ENCODE measurements at places on chromosomes 7 and 10.

GRCh38 chr10:53754596-53755250, 982.1 kb upstream of the MBL2 start:
- DNase-seq = no peak

GRCh38 chr7:149869867-149870266, 3.9 kb upstream of the ATP6V0E2 start:
- no peak for DNase-seq

- peak; percentile 54 for DNase-seq
Measured at GRCh38 chr10:122279725-122280141, 8.6 kb downstream of the BTBD16 start.

- no peak for DNase-seq
Measured at GRCh38 chr7:16295558-16295957, 125.8 kb downstream of the CRPPA start.

- no peak for DNase-seq
Measured at GRCh38 chr10:98655492-98655891, 208.8 kb upstream of the HPS1 start.

DNA sequence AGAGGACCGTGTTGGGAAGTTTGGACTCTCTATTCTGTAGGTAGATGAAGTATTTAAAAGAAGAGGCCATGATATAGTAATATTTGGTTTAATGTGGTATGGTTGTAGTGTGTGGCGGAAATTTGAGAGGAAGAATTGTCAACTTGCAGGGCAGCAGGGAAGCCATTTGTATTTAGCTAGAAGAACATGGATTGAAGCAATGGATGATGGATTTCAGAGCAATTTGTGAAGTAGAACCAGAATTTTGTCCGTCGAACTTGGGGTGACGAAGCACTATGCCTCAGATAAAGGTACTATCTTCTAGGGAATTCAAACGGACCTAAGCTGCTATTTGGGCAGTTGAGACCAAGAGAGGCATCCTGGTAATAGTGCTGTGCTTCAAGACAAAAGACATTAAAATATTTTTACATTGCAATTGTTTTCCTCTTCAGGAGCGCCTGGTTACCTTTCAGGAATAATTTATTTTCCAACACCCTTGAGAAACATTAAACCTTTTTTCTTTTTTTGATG, 615 bp upstream of the WBP1L start:
- DNase-seq = no peak

DNA sequence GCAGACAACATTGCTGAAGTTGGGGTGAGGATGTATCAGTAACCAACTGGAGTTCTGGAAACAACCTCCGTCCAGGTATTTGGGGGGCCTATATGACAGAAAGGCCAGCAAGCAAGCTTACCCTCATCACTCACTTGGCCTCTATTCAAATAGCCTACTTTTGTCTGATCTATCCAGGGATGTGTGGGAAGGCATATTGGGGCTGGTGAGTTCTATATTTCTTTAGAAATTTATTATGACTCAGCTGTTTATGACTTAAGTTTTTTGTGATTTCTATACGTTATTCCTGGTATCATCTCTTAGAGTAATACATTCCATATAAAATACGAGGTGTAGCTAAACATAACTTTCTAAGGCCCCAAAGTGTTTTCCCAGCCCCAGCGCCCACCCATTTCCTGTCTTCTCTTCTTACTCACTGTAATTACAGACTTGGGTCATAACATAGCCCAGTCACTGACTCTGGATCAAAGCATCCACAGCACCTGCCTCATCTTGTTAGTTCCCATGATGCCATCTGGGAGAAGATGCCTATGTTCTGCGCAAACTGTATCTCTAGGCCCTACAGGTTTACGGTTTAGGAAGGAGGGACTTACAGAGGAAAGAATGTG, 18.1 kb downstream of the GARS1 start:
- DNase-seq = no peak

DNA sequence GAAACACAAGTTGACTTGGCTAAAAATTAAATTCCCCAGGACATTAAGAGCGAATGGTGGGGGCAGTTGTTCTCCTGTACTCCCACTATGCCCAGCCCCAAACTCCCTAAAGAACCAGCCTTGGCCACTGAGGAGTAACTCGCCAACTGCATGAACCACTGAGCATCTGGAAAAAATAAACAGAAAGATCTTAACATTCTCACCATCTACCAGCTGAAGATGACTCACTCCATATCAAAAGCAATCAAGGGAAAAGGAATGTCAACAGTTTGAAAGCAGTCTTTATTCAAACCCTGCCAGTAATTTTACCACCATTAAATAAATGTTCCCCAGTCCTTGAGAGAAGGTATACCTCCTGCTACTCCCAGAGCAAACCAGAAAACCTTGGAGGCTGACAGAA, 45.4 kb downstream of the CTTNBP2 start:
- DNase-seq = peak; percentile 61

- DNase-seq = no peak
Measured at GRCh38 chr10:121154310-121154709, 303.1 kb downstream of the WDR11 start.

GRCh38 chr10:7797582-7797981, 9.6 kb downstream of the ATP5F1C start:
- peak; percentile 90 for DNase-seq

DNA sequence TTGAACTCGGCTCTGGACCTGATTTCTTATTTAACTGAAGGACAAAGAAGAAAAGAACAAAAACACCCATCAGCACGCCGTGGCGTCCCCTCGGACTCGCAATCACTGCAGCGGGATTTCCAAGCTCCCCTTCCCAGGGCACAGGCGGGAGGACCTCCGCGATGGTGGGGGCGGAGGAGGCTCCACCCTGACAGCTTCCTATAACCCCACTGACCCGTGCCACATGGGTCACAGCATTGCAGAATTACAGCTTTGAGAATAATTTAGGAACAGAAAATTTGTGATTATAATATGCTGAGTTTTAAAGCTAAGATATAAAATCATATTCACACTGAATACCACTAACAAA, 129.7 kb upstream of the SEC61G start:
- DNase-seq = no peak

DNA sequence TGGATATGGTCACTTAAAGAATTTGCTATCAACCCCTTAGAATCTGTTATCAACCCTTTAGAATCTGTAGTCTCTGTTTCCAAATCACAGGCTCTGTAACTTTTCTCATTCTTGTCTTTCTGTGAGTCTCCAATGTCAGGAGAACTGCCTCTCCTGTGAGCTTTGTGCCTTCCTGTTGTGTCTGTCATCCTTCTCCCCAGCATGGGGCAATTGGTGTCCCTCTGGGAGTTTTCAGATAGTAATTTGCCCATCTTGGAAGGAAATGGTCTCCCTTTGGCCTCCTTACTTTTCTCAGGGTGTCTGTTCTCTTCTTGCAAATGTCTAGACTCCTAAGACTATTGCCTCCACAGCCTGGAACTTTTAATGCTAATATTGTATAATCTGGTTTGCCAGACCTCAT, 521.9 kb downstream of the NRG3 start:
- no peak for DNase-seq

DNA sequence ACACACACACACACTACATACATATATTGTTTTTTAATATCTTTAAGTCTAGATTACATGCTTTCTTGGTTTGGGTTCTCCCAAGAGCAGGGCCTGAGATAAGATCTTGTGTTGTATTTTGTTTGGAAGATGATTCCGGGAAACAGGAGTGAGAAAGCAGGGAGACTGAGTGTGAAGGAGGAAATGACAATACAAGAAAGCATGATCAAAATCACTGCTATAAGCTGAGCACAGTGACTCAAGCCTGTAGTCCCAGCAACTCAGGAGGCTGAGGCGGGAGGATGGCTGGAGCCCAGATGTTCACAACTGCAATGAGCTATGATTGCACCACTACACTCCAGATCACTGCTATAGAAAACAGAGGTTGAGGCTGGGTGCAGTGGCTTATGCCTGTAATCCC, 267.6 kb downstream of the SKIDA1 start:
- peak; percentile 13 for DNase-seq

DNA sequence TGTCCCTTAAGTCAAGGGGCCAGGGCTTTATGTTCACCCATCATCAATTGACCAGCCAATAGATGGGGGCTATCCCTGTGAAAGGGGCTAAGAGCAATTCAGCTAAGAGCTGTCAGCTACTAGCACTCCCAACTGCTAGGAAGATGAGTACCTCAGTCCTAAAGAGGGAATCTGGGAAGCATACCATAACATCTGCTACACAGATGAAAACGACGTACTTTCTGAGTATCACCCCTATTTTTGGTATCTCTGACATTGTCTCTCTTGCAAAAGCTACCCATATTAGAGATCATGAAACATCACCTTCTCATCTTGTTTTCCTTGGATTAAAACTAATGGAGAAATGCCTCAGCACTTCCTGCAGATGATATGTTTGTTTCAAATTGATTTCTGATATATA, 7.5 kb upstream of the SMNDC1 start:
- DNase-seq = no peak

GRCh38 chr10:9895981-9896380, 1121.7 kb upstream of the CELF2 start:
- no peak for DNase-seq

DNA sequence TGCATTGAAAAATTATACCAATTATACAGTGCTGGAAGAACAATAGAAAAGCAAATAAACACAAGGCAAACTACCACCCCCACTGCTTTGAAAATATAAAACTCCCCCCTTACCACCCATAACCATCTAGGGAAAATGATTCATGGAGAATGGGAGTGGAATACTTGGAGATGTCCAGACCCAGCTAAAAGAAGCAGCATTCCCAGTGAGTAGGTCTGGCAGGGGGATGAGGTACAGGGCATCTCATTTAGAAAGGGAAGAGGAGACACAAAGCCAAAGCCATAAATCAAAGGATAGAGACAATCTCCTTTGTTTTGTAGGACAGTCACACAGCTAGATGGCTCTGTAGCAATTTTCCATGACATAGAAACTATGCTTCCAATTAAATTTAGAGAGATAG, 36.0 kb upstream of the DGKI start:
- peak; percentile 54 for DNase-seq

- DNase-seq = no peak
Measured at GRCh38 chr7:124020060-124020459, 12.8 kb downstream of the TMEM229A start.

- DNase-seq = no peak
Measured at GRCh38 chr7:24834128-24834798, 77.0 kb upstream of the GSDME start.

DNA sequence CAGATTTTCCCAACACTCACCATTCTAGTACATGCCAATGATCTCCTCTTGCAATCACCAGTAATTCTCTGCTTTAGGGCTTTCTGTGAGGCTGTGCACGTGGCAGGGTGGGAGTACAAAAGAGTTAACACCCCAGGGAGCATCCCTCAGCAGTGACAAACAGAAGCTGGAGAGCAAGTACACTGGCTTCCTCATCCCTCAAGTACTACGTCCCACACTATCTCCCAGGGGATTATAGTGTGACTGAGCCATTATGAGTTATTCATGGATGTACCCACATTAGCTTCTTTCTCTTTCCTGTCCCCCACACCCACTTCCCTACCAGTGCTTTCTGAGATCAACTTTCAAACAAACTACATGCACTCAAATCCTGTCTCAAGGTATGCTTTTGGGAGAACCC, 1216.5 kb upstream of the AUTS2 start:
- no peak for DNase-seq

- no peak for DNase-seq
Measured at GRCh38 chr7:96614154-96614867, 95.3 kb downstream of the SEM1 start.

GRCh38 chr10:81704596-81704995, 170.4 kb upstream of the NRG3 start:
- DNase-seq = no peak

- DNase-seq = no peak
Measured at GRCh38 chr7:80665526-80665925, 27.1 kb downstream of the CD36 start.

- DNase-seq = no peak
Measured at GRCh38 chr7:143953421-143953820, 1.2 kb upstream of the OR2F1 start.

DNA sequence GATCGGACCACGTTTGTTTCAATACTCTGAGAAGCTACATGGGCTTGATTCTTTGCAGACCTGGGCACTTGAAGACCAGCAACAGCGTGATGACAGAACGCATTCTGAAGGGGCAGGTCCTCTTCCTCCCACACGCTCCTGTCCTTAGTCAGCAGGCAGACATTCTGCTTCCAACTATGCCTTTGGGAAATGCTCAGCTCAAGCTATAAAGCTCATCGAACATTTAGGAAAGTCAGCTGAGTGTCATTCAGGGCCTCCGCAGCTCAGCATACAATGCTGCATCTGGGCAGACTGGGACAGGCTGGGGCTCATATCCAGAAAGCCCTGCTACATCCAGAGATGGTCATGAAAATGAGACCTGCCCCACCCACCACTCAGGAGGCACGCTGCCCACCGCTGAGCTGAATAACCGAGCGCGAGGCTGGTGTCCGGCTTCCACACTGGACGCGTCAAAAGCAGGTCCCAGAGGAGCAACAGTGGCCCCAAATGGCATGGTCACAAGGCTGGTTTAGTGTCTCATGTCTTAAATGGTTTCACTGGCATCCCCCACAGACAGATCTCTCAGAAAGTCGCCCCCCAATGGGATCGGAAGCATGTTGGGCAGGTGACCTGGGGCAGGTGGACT, 274.0 kb downstream of the DNAJB6 start:
- no peak for DNase-seq

- no peak for DNase-seq
Measured at GRCh38 chr7:143367972-143368371, 5.5 kb upstream of the FAM131B start.

GRCh38 chr7:87599336-87599735, 1.3 kb downstream of the ABCB1 start:
- DNase-seq = no peak

DNA sequence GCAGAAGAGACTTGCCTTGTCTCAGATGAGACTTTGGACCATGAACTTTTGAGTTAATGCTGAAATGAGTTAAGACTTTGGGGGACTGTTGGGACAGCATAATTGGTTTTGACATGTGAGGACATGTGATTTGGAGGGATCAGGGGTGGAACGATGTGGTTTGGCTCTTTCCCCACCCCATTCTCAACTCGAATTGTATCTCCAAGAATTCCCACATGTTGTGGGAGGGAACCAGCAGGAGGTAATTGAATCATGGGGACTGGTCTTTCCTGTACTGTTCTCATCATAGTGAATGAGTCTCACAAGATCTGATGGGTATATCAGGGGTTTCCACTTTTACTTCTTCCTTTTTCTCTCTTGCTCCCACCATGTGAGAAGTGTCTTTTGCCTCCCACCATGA, 229.7 kb upstream of the KCND2 start:
- peak; percentile 70 for DNase-seq

- no peak for DNase-seq
Measured at GRCh38 chr10:69295027-69295636, 16.8 kb downstream of the HK1 start.
